ENCODE measurements at places on chromosomes 11 and 22.

- DNase-seq = no peak
These were observed 40.8 kb downstream of the PGM2L1 start for GRCh38 chr11:74357449-74357848.

GRCh38 chr22:20279662-20280134 lies 11.6 kb upstream of the RTN4R start:
- DNase-seq = no peak

- DNase-seq = no peak
These were observed 41.6 kb downstream of the USP35 start for GRCh38 chr11:78230161-78230877.

- no peak for DNase-seq
These were observed 269.2 kb upstream of the SORL1-AS1 start for GRCh38 chr11:121721961-121722360.

DNA sequence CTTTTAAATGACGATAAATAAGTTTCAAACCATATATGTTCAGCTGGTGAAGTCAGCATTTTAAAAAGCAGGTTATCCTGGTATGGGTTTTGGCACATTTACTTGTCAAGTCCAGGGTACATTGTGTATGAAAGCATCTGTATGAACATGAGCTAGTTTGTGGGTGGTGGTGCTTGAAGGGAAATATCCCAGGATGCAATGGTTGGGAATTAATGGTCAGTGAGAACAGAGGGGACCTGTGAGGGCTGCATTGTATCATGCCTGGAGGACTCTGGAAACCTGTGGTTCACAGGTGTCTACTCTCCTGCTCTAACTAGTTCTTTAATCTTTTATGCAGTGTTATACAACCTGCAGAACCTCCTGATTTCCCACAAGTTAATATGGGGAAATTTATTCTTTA lies 5.8 kb downstream of the DEPDC7 start:
- DNase-seq = no peak
